Thymus (tissue), 14 donors: ENCODE measurements at places on chromosomes 13 and 19. TPM values are rescaled to one million over a fixed set of nuclear protein-coding genes. Genes with fewer than 3 reads are reported as not detected.

PSG11 gene
- 0.05 TPM for total RNA-seq

ATF5 gene
- 16.0 TPM for total RNA-seq

ATP4B gene
- total RNA-seq = 0.38 TPM

KRTDAP gene
- total RNA-seq = 7.9 TPM

RXFP2 gene
- not detected for total RNA-seq

SLC46A3 gene
- total RNA-seq = 12.5 TPM

C13orf42 gene
- 0.05 TPM for total RNA-seq

GRCh38 chr13:111620166-111620565 is 299.7 kb downstream of the TEX29 start:
- no peak for DNase-seq

DNA sequence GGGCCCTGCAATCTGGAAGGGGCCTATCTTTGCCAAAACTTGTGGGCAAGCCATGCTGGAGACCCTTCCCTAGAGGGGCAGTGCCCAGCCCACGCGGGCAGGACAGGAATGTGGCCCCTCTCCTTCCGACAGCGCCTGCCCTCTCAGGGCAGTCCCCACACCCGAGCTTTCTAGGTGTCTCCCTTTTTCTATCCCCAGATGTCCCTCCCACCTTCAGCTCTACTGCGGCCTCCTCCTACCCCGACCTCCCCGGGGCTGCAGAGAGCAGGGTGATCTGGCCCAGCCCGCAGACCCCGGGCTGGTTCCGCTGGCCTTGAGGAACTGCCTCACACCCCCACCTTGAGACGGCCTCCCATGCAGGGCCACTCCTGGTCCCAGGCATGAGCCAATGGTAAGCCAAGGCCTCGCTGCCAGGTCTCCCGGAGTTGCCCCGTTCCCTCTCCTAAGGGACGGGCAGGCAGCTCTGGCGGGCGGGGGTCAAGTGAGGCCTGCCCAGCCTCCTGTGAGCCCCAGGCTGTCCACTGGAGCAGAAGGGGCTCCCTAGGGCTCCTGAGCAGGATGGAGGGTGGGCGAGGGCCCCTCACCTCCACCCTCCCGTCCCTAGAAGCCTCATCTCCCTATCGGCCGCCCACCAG is 39.7 kb downstream of the KLF2 start:
- no peak for DNase-seq

DNA sequence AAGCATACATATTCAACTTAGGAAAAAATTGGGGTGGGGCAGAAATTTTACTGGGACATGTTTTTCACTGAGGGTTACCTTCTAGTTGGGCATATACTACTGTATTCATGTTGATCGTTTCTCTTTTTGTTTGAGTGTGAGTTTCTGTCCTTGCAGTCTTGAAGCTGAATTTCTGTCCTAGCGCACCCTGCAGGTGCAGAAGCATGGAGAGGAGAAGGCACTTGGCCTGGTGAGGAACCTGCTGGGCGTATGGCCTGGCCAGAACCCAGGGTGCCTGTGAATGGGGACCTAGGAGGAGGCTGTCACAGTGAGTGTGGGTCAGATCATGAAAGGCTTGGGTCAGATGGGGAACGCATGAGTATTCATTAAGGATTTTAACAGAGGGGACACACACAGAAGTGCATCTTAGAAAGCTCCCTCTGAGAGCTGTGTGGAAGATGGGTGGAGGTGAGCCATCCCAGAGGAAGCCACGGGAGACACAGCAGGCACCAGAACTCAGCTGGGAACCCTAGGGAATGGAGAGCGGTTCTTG is 36.8 kb downstream of the SERP2 start:
- DNase-seq = no peak

DNA sequence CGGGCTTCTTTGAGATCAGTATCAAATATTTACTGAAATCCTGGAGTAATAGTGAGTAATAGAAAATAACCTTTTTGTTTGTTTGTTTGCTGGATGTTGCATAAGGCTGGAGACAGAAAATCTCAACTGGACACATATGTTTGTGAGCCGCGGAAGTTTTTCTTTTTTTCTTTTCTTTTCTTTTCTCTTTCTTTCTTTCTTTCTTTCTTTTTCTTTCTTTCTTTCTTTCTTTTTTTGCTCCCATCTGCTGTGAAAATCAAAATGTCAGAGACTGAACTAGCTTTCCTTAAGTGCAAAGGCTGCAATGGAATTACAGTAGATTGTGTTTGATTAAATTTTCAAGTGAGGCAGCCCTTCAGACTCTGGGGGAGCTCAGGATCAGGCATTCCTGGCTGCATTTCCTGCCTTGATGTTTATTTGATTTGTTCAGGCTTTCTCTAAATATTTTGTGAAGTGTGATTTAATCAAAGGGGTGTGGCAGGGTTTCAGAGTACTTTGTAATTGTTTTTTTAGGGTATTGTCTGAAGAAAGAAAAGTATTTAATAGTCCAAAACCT is 319 bp downstream of the FRY start:
- DNase-seq = no peak

- DNase-seq = no peak
Observed at GRCh38 chr13:46176756-46177155, 5.2 kb downstream of the LCP1 start.

DNA sequence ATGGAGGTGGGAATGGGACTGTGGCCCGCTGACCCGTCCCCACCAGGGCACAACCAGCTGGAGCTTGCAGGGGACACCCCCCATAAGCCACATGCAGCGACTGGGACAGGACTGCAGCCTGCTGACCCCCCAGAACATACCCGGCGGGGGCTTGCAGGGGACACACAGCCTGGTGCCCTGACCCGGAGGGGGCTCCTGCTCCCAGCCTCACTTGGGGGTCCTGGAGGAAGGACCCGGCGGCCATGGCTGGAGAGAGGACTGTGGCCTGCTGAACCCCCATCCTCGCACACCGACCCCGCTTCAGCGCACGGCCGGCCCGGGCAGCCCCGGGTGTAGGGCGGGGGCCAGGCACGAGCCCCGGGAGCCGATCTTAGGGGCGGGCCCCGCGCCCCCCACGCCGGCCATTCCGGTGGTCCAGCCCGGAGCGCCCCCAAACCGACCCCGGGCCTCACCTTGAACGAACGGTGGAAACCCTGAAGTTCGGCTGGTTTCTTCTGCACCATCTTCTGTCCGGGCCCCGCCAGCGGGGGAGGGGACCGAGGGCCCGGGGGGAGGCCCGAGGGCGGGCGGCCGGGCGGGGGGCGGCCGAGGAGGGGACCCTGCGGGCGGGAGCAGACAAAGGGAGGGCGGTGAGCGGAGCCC is 574 bp downstream of the MKNK2 start:
- no peak for DNase-seq

- DNase-seq = no peak
Observed at GRCh38 chr19:36417752-36418286, 625 bp downstream of the ZFP82 start.

DNA sequence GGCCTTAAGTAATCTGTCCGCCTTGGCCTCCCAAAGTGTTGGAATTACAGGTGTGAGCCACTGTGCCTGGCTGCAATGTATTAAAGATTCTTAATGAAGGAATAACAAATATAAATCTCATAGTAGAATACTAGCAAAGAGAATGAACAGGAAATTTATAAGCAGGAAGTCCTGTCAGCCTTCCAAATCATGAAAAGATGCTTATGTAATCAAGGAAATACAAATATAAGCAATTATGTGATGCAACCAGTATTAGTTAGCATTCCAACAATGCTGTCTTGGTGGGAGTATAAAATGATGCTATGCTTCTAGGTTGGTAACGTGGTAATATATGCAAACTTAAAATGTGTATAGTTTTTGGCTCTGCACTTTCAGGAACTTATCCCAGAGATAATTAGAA is 133.8 kb downstream of the PDS5B start:
- DNase-seq = no peak

DNA sequence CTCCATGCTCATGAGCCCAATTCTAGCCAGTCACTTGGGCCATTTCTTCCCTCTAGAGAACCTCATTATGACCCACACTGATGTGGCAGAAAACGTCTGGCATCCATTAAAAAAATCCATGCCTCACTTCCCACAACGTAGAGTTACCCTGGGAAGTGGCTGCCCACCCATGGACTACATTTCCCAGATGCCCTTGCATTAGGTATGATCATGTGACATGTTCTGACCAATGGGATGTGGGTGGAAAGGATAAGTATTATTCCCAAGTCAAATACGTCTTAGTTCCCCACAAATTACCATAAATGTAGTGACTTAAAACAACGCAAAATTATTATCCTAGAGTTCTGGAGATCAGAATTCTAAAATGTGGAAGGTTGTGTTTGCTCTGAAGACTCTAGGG is 47.9 kb upstream of the ZNRF4 start:
- no peak for DNase-seq

DNA sequence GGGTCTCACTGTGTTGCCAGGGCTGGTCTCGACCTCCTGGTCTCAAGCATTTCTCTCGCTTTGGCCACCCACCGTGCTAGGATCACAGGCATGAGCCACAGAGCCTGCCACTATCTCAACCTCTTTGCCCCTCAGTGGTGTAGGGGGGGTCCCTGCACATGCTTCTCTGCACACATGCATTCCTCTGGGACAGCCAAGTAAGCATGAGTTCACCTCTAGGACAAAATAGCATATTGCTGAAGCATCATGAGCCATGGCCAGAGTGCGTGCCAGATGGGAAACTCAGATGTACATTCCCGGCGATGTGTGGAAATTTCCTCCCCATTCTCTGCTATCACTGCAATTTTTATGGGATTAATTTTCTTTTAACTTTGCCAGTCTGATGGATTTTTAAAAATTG is 23.1 kb downstream of the CHAF1A start:
- DNase-seq = no peak

DNA sequence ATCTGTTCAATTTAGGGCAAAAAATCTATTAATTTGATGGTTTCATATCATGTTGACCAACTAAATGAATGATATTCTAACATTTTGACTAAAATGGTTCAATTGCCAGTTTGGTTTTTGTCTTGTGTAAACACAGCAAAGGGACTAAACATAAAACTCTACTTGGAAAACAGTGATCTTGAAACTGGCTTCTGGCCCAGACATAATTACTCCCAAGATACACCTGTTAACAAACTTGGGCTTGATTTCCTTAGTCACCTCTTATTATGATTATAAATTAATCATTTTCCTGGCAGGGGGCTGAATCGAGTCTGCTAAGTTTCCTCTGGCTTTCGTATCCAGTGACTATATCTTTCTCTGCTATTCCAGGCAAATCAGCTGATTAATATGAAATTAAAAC is 78.0 kb upstream of the OXGR1 start:
- no peak for DNase-seq

DNA sequence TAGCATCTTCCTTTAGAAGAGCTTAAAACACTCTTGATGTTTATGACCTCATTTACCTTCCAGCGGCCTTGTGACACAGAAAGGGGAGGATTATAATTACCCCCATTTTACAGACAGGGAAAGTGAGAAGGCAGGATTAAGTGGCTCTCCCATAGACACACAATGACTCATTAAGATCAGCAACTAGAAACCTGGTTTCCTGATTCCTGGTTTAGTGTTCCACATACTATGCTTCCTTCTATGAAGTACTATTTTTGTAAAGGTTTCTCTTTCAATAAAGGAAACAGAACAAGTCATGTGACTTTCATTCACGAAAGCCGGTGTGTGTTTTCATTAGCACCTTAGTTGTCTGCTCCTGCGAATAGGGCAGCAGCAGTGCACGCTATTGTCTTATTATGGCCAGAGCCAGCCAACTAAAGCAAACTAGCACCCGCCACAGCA is 8.3 kb downstream of the IRS2 start:
- no peak for DNase-seq

DNA sequence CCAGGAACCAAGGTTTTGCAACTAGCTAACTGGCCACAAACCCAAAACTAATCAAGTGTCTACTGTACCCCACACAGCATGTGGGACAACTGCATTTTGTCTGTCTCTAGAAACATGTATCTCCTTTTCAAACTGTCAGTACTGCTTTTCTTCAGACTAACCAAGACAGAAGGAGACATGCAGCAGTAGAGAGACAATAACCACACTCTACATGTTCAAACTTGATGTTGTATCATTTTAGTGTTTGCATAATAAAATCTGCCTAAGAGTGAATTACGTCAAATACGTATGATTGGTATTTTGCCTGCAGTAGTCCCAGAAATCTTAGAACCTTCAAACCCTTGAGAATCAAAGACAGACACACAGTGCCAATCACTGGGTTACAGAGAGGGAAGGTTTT is 22.0 kb upstream of the FREM2 start:
- DNase-seq = no peak

GRCh38 chr19:43818500-43818899 is 8.6 kb upstream of the ZNF283 start:
- no peak for DNase-seq

- DNase-seq = no peak
Observed at GRCh38 chr13:84098273-84098672, 216.0 kb upstream of the SLITRK1 start.

DNA sequence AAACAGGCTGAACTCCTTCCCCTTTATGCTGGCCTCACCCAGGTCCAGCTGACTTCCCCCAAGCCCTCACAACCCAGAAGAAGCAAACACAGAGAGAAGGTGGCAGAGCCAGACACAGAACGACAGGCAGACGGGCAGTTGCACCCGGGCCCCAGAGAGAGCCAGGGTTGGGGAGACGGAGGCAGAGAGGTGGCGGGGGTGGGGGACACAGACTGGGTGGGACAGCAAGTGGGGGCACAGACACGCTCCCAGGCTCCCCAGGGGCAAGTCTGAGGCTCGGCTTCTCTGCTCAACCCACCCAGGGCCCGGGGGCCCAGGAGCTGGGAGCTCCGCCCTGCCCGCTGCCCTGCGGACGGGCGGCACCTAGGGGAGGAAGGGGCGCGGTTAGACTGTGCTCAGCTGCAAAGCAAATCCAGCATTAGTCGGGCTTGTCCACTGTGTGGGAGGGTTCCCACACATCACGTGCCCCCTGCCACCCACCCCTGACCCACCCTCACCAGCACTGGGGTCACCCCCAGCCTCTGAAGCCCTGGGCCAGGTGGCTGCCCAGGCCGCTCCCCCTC is 31.3 kb upstream of the ASF1B start:
- DNase-seq = no peak

DNA sequence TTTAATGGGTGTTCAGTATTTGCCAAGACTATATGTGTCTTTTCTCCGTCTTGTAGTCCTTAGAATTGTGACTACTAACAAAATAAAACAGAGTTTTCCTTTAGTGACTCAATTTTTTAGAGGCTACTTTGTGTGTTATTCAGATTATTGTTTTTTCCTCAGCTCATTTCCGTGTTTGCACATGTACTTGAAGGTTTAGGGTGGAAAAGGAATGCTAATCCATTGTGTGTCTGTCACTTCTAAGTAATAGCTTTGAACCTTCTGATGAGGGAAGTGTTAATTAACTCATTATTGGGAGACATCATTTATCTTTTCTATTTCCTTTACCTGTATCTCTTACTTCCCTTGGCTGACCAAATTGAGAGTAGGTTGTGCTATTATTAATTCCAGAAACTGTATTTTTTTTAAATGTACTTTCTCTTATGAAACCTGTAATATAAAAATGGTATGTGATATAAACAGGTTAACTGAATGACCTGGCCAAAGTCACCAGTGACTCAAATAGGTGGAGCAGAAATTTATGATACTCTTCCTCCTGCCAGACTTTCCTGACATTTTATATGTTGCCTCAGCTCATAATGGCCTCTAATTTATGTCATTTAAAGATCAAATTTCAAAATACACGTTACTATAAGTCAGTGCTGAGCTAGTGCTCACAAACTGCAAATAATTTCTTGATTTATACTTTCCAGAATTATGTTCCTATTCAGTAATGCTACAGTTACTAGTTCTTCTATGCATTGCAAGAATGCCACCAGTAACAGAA is 88.8 kb downstream of the LMO7 start:
- DNase-seq = no peak

GRCh38 chr19:2084993-2085720 is 11.0 kb downstream of the MOB3A start:
- peak; percentile 87 for DNase-seq

GRCh38 chr13:109740121-109740520 is 46.3 kb downstream of the IRS2 start:
- no peak for DNase-seq
